Kidney (tissue), 22 donors: ENCODE measurements at places on chromosomes 13 and 19.

- DNase-seq: no peak
These were observed 16.8 kb downstream of the TM6SF2 start for GRCh38 chr19:19256072-19256969.

- DNase-seq: no peak
These were observed 17.4 kb downstream of the ZC3H4 start for GRCh38 chr19:47096100-47096704.

DNA sequence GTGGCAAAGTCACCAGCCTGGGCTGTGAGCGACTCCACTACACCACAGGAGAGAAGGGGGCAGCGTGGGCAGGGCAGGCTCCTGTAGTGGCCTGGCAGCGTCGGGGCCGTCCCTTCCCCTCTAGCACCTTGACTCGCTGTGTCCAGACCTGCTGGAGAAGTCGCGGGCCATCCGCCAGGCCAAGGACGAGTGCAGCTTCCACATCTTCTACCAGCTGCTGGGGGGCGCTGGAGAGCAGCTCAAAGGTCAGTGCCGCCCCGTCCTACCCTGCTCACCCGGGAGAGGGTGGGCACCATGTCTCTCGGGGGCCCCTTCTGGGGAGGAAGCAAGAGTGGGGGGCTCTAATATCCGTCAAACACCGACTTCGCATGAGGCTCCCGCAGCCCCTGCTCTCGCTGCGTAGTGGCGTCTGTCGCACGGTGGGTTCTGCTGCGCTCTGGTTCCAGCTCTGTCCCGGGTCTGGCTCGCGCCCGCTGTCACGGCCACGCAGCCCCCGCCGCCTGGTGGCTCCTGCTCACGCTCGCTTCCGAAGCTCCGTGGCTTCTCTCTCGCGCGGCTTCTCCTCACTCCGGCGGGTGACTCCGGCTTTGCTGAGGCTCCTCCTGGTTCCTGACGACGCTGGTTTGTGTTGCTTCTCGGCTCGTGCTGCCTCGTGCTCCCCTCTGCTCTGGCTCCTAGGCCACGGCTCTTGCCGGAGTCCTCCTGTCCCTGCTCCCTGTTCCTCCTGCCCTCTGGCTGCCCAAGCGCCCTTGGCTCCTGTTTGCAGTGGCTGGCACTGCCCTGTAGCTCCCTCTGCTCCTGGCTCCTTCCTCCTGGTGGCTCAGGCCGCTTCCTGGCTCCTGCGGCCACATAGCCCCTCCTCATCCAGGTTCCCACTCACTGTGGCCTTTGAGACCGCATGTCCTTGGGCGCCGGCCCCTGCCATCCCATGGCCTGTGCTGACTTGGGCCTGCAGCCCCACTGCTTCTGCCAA lies 27.2 kb downstream of the MYH14 start:
- no peak for DNase-seq

- no peak for DNase-seq
These were observed 1014.9 kb upstream of the ATXN8OS start for GRCh38 chr13:69092615-69093322.

GRCh38 chr13:33761740-33762139 lies 56.2 kb upstream of the RFC3 start:
- DNase-seq: peak; percentile 73

- no peak for DNase-seq
These were observed 5.1 kb upstream of the CALM3 start for GRCh38 chr19:46596008-46596407.
